ENCODE measurements at places on chromosomes 12 and 14. TPM values are rescaled to one million over a fixed set of nuclear protein-coding genes. Genes with fewer than 3 reads are reported as not detected.
A peak's percentile ranks its signal among the peaks of the same experiment; 100 is the strongest.

- no peaks in the 10 kb centered on the region for H3K36me3 ChIP-seq
- no peak overlapping the region for H3K4me3 ChIP-seq
- H3K4me1 ChIP-seq, result no peaks in the 10 kb centered on the region
- no peaks in the 10 kb centered on the region for H3K27me3 ChIP-seq
- no peak for DNase-seq
- no peak overlapping the region for H3K27ac ChIP-seq
These were observed 250.2 kb upstream of the OR4E1 start for GRCh38 chr14:21923820-21924219.

GRCh38 chr14:100409003-100409360 lies 85.8 kb downstream of the SLC25A47 start:
- no peak overlapping the region for H3K27ac ChIP-seq
- H3K4me3 ChIP-seq, result no peak overlapping the region
- DNase-seq, result no peak
- no peaks in the 10 kb centered on the region for H3K36me3 ChIP-seq
- peaks cover 6% of the 10 kb centered on the region for H3K4me1 ChIP-seq

DNA sequence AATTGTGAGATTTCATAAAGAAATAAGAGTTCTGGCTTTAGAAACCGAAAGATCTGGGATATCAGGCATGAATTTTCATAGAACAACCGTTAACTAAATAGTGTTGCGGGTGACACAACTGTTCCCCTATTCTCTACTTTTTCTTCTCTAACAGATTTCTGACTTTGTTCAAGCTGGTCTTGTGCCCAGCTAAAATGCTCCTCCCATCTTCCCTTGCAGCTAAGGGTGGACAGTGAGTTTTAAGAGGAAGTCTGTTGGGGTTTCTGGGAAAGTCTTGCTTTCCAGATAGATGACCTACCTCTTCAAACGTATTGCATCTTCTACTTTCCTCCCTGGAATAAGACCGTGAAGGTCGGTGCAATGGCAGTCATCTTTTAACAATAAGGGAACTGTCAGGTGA lies 18.7 kb downstream of the CCDC63 start:
- H3K27ac ChIP-seq, result no peak overlapping the region
- no peaks in the 10 kb centered on the region for H3K36me3 ChIP-seq
- no peaks in the 10 kb centered on the region for H3K4me1 ChIP-seq
- H3K27me3 ChIP-seq, result no peaks in the 10 kb centered on the region
- no peak for DNase-seq
- no peak overlapping the region for H3K4me3 ChIP-seq

- DNase-seq, result no peak
- peaks cover 5% of the 10 kb centered on the region for H3K4me1 ChIP-seq
- H3K36me3 ChIP-seq, result no peaks in the 10 kb centered on the region
- no peak overlapping the region for H3K4me3 ChIP-seq
- H3K27me3 ChIP-seq, result no peaks in the 10 kb centered on the region
These were observed 77.0 kb downstream of the SLC25A47 start for GRCh38 chr14:100400115-100400514.

DNA sequence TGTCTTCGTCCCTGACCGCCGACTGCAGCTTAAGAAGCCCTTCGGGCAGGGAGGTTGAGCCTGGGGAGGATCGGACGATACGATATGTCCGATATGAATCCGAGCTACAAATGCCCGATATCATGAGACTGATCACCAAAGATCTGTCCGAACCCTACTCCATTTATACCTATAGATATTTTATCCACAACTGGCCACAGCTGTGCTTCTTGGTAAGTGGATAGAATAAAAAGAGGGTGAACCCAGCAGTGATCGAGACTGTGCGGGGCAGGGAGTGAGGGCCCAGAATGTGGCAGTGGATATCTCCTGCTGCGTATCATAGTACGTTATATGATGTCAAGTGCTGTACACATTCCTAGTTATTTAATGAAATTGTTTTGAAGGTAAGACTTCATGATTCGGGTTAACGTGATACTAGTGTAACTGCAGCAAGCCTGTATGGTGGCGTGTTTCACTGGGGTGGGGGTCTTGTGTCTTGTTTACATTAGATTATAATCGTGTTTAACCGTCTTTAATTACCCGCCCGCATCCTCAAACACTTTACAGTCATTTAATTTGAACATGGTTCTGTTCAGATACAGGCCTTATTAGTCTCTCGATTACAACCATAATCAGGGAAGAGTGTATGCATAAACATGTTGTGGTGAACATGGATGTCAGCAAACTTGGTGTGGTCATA lies 1.3 kb downstream of the NAA30 start:
- no peak for DNase-seq
- H3K4me1 ChIP-seq, result peaks cover 33% of the 10 kb centered on the region
- no peaks in the 10 kb centered on the region for H3K27me3 ChIP-seq
- H3K27ac ChIP-seq, result peak overlapping the region; percentile 86
- H3K4me3 ChIP-seq, result peak overlapping the region; percentile 93

DNA sequence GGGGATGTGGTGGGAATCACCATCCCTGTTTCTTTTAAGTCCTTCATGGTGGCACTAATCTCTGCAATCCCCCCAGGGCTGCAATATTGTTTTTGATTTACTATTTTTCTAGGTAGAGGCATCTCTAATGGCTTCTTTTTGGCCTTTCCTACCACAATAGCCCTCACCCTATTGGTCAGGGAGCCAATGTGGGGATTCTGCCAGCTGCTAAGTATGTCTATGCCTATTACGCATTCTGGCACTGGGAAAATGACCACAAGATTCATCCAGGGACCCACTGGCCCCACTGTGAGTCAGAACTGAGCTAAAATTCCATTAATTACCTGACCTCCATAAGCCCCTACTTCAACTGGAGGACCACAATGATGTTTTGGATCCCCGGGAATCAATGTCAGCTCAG lies 15.9 kb upstream of the GLIPR1L2 start:
- H3K4me3 ChIP-seq, result no peak overlapping the region
- no peak for DNase-seq
- H3K27me3 ChIP-seq, result no peaks in the 10 kb centered on the region
- no peaks in the 10 kb centered on the region for H3K36me3 ChIP-seq
- H3K4me1 ChIP-seq, result no peaks in the 10 kb centered on the region

GRCh38 chr12:132608231-132609171 lies 1.9 kb downstream of the LRCOL1 start:
- peaks cover 8% of the 10 kb centered on the region for H3K4me1 ChIP-seq
- peaks cover 12% of the 10 kb centered on the region for H3K27me3 ChIP-seq

BEST3 gene
- not detected for total RNA-seq

SOX5 gene
- 21.1 TPM for total RNA-seq

KRT72 gene
- not detected for total RNA-seq
